ENCODE measurements at places on chromosomes 12 and 14.

GRCh38 chr12:5391653-5392052, 40.3 kb upstream of the NTF3 start:
- DNase-seq, result peak; percentile 7

DNA sequence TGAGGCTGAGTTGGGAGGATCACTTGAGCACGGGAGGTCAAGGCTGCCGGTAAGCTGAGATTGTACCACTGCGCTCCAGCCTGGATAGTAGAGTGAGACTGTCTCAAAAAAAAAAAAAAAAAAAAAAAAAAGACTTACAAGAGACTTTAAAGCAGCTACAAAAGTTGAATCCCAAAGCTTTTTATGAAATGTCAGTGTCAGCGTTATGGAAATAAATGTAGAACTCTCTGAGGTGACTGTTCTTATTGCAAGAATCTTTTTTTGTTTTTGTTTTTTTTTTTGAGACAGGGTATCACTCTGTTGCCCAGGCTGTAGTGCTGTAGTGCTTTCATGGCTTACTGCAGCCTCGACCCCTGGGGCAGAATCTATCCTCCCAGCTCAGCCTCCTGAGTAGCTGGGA, 17.2 kb downstream of the FUT8 start:
- DNase-seq, result no peak

GRCh38 chr14:22540811-22541360, 48.1 kb downstream of the DAD1 start:
- DNase-seq, result no peak

GRCh38 chr14:45810152-45810872, 557.3 kb upstream of the MIS18BP1 start:
- DNase-seq, result no peak

DNA sequence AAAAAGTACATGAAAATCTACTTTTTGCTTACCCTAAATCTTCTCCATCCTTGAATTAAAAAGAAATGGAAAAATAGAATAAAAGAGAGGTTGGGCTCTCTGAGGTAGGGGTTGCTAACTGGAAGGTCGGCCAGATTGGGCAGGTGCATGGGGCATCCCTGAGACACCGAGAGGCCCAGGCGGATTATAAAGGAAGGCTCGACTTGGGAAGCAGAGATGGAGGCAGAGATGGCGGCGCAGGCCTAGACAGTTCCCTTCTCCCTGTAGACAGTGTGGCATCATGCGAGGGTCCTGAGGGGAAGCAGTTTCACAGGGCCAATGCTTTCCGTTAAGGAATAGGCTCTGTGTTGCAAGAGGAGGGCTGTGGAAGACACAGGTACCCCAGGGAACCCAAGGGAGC, 3.7 kb upstream of the KRT74 start:
- no peak for DNase-seq

- no peak for DNase-seq
Measured at GRCh38 chr14:56322531-56322930, 204.3 kb downstream of the PELI2 start.

GRCh38 chr12:114770323-114770722, 86.3 kb upstream of the TBX3 start:
- DNase-seq, result no peak

DNA sequence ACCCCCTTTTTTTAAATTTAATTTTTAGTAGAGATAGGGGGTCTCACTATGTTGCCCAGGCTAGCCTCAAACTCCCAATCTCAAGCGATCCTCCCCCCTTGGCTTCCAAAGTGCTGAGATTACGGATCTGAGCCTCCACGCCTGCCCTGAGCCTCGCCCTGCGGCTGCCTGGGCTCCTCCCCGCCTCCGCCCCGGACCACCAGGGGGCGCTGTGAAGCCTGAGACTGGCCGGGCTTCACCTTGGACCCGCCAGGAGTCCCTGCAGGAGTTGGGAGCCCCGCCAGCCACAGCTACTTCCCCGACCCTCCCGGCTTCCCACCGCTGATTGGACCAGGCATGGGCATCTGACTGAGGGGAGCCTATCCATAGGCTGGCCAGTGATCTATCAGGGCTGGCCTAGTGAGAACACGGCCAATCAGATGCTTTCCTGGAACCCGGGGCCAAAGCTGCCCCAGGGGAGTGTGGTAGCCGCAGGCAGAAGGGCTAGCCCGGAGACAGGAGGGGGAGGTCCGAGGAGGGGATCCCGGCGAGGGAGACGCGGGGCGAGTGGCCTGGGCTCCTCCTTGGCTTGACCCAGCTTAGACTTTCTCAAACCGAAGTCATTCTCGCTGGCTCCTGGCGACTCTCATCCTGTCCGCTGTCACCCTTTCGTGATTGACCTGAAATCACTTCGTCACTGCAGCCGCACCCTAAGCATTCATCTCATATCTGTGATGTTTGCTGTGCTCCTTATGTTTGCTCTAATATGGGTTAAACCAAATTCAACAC, 15.1 kb upstream of the ANKRD9 start:
- peak; percentile 90 for DNase-seq

GRCh38 chr12:110104188-110105094, 19.7 kb upstream of the IFT81 start:
- DNase-seq, result no peak

GRCh38 chr12:7512553-7512952, 9.0 kb upstream of the CD163 start:
- DNase-seq, result peak; percentile 92

DNA sequence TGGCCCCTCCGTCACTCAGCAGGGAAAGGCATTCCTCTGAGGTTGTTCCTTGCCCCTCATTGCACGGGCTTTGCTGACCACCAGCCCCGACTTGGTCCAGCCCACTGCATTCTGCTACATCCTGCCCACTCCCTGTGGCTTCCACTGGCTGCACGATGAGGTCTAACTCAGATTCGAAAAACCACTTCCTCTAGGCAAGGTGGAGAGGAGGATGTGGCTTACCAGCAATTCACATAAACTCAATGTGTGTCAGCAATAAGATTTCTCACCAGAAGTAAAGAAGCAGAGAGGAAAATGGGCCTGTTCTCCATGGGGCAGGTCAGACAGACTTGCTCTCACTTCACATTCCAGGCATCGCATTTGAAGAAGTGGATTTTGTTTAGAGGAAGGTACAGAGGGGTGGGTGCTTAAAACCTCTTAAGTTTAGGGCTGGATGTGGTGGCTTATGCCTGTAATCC, 14.7 kb downstream of the GPR68 start:
- DNase-seq, result peak; percentile 73

- no peak for DNase-seq
Measured at GRCh38 chr12:82787016-82787415, 100.3 kb downstream of the TMTC2 start.

DNA sequence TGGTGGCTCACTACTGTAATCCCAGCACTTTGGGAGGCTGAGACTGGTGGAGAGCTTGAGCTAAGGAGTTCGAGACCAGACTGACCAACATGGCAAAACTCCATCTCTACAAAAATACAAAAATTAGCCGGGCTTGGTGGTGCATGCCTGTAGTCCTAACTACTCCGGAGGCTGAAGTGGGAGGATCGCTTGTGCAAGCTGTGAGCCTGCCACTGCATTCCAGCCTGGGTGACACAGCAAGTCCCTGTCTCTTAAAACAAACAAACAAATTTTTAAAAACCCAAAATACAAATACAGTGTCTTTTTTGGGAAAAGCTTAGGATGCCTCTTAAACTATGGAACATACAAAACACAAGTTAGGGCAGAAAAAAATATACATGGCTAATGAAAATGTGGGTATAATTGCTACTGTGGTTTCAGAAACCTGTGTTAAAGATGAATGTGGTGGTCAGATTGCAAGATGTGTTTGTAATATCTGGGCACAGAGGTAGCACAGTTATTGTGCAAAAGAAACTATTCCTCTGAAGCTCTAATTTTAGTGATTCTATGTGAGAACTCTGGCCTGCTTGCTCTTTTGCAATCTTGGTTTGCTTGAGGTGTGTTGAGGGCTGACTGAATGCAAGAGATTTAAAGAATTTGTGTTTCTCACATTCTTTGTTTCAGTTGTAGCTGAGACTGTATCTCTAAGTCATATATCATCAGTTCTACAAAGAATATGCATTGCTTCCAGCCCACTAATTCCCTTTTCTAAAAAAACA, 3.9 kb upstream of the HSPA2 start:
- DNase-seq, result no peak

- DNase-seq, result no peak
Measured at GRCh38 chr14:94028450-94028826, 2.3 kb downstream of the OTUB2 start.

DNA sequence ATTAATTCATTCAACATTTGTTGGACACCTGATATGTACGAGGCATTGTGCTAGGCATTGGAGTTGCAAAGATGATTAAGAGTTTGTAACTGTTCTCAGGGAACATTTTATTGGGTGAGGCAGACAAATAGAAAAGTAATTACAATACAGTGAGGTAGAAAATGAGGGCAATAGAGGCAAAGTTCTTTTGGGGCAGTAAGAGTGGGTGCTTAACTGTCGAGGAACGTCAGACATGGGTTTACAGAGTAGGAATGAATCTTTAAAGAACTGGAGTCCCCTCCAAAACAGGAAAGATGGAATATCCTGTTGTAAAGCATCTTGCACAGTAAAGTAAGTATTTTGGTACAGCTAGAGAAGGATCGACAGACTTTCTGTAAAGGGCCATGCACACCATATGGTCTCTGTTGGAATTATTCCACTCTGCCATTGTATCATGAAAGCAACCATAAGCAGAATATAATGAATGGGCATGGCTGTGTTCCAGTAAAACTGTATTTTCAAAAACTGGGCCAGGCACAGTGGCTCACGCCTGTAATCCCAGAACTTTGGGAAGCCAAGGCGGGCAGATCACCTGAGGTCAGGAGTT, 9.1 kb downstream of the CREBL2 start:
- no peak for DNase-seq

DNA sequence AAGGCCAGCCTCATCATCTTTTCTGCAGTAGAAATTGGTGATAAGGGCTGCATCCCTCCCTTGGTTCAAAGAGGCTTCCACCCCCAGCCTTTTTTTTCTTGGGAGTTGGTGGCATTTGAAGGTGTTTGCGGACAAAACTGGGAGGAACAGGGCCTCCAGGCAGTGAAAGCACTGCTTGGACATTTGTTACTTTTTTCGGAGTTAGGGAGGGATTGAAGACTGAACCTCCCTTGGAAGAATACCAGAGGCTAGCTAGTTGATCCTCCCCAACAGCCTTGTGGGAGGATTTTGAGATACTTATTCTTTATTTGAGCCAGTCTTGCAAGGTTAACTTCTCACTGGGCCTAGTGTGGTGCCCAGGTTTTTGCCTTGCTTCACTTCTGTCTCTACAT, 3.2 kb downstream of the PABPN1 start:
- DNase-seq, result no peak

GRCh38 chr12:109597795-109598427, 24.3 kb downstream of the MVK start:
- DNase-seq, result peak; percentile 29

DNA sequence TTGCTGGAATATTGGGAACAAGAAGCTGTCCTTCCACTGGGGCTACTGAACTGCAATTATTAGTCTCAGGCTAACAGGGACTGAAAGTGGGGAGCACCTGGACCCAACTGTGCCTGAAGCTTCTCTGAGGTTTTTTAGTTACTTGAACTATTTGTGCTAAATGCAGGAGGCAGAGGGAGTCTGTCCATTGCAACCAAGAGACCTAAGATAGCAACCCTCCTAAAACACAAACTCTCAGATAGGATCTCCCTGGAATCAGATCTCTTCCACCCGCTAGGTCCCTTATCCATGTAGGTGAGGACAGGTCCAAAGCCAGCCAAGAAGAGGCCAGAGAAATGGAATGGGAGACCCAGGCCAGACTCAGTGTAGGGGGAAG, 58.1 kb downstream of the NCOR2 start:
- DNase-seq, result no peak

DNA sequence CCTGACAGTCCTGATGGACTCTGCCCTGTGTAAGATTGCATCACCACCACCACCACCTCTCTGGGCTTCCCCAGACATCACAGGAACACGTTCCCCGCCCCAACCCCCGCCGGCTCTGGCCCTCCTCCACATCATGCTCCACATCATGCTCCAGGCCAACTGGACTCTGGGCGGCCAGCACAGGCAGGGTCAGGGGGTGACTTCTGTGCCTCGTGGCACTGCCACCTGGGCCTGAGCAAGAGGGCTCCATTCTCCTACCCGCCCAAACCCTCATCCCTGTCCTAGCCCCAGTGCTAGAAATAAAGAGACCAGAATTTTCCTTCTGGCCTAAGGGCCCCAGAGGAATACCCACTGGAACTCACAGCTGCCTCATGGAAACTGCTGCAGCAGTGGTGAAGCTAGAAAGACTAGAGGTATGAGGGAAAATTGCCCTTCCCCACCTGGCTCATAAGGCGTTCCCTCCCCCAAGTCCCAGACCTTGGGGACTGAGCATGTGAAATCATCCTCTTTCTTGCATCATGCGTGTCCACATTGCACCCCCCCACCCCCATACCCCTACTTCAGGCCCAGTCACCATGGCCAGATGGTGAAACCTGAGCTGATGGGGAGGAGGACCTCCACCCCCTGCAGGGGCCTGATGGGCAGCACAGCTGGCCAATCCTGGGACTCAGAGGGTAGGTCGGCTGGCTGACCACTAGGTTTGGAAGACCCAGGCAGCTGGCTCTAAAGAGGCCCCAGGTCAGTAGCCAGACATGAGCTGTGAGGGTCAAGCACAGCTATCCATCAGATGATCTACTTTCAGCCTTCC, at the start of gene INHBE:
INHBE (plus strand) TSS at position 742 of the 808 bp plus-strand sequence. CDS start 230 bp downstream, outside the sequence.
- peak; percentile 86 for DNase-seq

DNA sequence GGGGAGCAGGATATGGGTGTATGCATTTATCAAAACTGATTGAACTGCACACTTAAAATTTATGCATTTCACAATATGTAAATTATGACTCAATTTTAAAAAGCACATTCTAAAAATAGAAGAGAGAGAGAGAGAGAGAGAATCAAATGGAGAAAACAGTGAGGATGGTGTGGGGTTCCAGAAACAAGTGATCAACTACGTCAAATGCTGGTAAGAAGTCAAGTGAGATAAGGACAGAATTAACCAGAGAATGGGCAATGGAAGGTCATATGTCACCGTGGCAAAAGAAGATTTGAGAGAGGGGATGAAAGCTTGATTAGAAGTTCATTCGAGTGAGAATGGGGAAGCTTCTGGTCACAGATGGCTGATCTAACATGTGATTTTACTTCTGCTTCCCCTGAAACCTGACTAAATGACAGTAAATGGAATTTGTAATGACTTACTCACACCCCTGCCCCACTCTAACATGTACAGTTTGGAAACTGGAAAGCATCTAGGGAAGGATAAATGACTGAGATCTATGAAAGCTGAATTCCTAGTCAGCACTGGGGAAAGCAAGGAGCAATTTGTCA, 276.5 kb upstream of the AMIGO2 start:
- no peak for DNase-seq

All from AG09309 (cell line).